Spinal cord (tissue), 10 donors: ENCODE measurements at places on chromosomes 7 and 10. TPM values are rescaled to one million over a fixed set of nuclear protein-coding genes. Genes with fewer than 3 reads are reported as not detected.

- DNase-seq: no peak
- H3K27me3 ChIP-seq: no peaks in the 10 kb centered on the region
- peaks cover 29% of the 10 kb centered on the region for H3K4me1 ChIP-seq
Observed at GRCh38 chr10:34815185-34816084, at the start of gene PARD3. Gene PARD3 (minus strand): TSS chr10:34815296. CDS start chr10:34814995, 301 bp downstream.

The PRR15 gene
- 0.30 TPM for total RNA-seq

The PILRA gene
- 4.1 TPM for total RNA-seq

DNA sequence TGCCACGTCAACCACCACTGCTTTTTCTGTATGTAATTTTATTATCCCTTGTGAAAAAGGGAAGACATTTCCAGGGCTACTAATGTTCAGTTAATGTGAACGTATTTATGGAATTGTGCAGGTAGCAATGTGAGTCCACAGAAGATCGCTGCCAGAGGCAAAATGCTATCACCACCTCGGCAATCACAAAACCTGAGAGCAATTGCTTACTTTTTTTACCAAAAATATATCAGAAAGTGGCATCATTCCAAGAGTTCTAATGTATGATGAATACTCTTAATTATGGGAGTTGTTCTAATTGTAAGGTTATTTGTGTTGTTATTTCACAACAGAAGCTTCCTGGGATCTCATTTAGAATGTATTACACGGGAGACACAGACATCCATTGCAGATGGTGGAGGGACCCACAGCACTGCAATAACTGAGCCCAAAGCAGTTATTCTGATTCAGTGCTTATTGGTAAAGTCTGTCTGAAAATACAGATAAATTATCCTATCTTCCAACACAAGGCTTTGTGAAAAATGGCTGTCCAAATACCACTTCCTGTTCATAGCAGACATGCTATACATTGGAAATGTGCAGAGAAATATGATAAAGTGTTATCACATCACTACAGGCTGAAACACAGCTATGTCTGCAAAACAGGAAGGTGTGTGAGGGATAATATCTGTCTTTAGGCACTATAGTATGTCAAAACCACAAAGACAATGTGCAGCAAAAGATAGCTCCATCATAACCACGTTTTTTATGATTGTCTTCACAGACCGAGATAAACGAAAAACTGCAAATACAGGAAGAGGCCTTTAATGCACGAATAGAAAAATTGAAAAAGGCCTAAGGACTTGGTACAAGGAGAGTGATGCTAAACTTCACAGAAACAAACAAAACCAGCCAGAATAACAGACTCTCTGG lies 102.7 kb downstream of the CABCOCO1 start:
- no peak overlapping the region for H3K4me3 ChIP-seq
- no peak for DNase-seq
- no peaks in the 10 kb centered on the region for H3K27me3 ChIP-seq

DNA sequence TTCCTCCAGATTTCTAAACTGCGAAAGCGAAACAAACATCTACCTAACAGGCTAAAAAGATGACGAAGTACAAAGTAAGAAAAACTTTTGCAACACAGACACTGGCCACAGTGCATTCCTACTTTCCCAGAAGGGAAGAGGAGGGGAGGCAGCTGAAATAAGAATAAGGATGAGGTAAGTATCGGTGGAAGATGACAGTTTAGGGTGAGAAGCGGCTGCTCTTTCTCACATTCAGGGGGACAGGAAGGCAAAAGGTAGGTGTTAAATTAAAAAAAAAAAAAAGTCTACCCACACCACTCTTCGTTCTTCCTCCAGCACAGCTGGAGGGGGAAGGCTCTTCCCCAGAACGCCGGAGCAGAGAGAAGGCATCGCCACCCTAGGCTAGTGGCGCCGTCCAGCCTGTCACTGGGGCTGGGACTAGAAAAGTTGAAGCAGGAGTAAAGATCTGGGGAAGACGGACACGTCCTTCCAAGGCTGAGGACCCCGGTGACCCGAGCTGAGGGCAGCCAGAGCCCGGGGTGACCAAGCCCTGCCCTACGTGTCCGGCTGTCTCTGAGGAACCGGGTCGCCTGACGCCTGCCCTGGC lies 846 bp downstream of the DNAJC1 start:
- no peaks in the 10 kb centered on the region for H3K27me3 ChIP-seq
- DNase-seq: peak; percentile 24
- H3K27ac ChIP-seq: peak overlapping the region; percentile 88
- no peaks in the 10 kb centered on the region for H3K36me3 ChIP-seq
- H3K4me1 ChIP-seq: peaks cover 6% of the 10 kb centered on the region

GRCh38 chr7:30845426-30846135 lies 66.1 kb upstream of the AQP1 start:
- H3K27me3 ChIP-seq: no peaks in the 10 kb centered on the region
- peaks cover 20% of the 10 kb centered on the region for H3K36me3 ChIP-seq
- peaks cover 55% of the 10 kb centered on the region for H3K4me1 ChIP-seq
- peak; percentile 69 for DNase-seq
- no peak overlapping the region for H3K4me3 ChIP-seq
- peak overlapping the region; percentile 61 for H3K27ac ChIP-seq

- H3K27me3 ChIP-seq: no peaks in the 10 kb centered on the region
- no peak overlapping the region for H3K27ac ChIP-seq
- no peaks in the 10 kb centered on the region for H3K36me3 ChIP-seq
- no peak overlapping the region for H3K4me3 ChIP-seq
- no peaks in the 10 kb centered on the region for H3K4me1 ChIP-seq
Observed at GRCh38 chr10:8225187-8225586, 170.7 kb downstream of the GATA3 start.

The PTPRZ1 gene
- total RNA-seq: 138 TPM

The NPTX2 gene
- 26.3 TPM for total RNA-seq

DNA sequence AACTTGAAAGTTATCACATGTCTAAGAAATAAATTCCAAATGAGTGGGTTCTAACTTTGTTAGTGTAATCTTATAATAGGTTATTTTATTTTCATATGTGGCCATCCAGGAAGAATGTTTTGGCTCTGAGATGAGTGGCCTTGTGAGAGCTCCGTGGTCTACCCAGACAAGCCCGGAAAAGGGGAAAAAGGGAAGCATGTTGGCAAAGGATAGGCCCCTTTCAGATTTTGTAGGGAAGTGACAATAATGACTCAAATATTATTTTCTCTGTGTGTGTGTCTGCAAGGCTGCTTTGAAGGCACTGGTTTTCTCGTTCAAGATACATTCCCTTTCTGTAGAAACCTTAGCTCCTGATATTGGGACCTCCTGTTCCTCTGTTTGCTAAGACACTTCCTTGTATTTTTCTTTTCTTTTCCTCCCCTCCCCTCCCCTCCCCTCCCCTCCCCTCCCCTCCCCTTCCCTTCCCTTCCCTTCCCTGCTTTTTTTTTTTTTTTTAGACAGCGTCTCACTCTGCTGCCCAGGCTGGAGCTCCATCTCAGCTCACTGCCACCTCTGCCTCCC lies 240.8 kb downstream of the LRMDA start:
- H3K27ac ChIP-seq: no peak overlapping the region
- DNase-seq: no peak
- no peaks in the 10 kb centered on the region for H3K36me3 ChIP-seq
- no peaks in the 10 kb centered on the region for H3K4me1 ChIP-seq

- DNase-seq: no peak
- no peaks in the 10 kb centered on the region for H3K36me3 ChIP-seq
- H3K4me3 ChIP-seq: no peak overlapping the region
- no peaks in the 10 kb centered on the region for H3K27me3 ChIP-seq
- H3K4me1 ChIP-seq: no peaks in the 10 kb centered on the region
Observed at GRCh38 chr10:117204316-117204715, 7.0 kb downstream of the KCNK18 start.

GRCh38 chr7:1408466-1408865 lies 50.8 kb downstream of the MICALL2 start:
- H3K4me1 ChIP-seq: peaks cover 37% of the 10 kb centered on the region
- H3K27ac ChIP-seq: no peak overlapping the region
- no peaks in the 10 kb centered on the region for H3K36me3 ChIP-seq

DNA sequence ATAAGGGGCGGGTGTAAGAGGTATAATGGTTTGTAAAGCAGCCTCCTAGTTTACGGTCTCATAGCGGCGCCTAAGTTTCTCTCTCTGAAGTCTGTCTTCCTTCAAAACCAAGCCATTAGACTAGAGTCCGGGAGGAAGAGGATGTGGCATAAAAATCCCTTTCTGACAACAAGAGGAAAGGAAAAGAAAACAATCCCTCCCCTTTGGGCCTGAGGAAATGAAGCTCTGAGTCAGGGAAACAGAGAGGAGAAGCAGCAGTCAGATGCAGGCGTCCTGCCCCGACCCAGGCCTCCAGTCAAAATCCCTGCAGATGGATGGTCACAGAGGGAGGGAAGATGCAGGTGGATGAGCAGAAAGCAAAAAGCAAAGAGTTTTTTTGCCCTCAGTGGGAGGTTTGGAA lies 23.7 kb downstream of the PARP12 start:
- H3K4me1 ChIP-seq: no peaks in the 10 kb centered on the region
- peaks cover 8% of the 10 kb centered on the region for H3K36me3 ChIP-seq
- H3K27ac ChIP-seq: no peak overlapping the region
- no peaks in the 10 kb centered on the region for H3K27me3 ChIP-seq
- DNase-seq: no peak

The SORBS1 gene
- 95.1 TPM for total RNA-seq

DNA sequence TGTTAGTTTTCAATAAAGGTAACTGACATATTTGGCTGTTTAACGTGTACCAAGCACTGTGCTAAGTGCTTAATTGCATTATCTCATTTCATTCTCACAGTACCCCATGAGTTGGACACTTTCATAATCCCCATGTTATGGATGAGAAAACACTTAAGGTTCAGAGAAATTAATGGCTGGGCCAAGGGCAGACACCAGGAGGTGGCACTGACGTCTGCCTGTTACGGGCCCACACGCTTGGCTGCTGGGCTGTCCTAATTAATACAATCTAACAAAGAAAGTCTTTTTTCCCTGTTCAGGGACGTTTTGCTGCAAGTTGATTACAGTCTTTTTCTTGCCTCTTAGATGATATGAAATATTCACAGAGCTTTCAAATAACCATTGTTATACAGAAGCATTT lies 16.1 kb downstream of the DYDC2 start:
- H3K4me1 ChIP-seq: no peaks in the 10 kb centered on the region
- H3K4me3 ChIP-seq: no peak overlapping the region
- no peaks in the 10 kb centered on the region for H3K36me3 ChIP-seq
- H3K27ac ChIP-seq: no peak overlapping the region
- H3K27me3 ChIP-seq: no peaks in the 10 kb centered on the region

The PHYHIPL gene
- 40.1 TPM for total RNA-seq

GRCh38 chr10:58585435-58585834 lies 72.8 kb downstream of the BICC1 start:
- no peaks in the 10 kb centered on the region for H3K36me3 ChIP-seq
- no peak overlapping the region for H3K4me3 ChIP-seq
- H3K4me1 ChIP-seq: no peaks in the 10 kb centered on the region
- no peak overlapping the region for H3K27ac ChIP-seq
- no peak for DNase-seq

The ZCWPW1 gene
- total RNA-seq: 7.7 TPM

GRCh38 chr10:78448994-78449418 lies 415.3 kb downstream of the RPS24 start:
- H3K4me1 ChIP-seq: peaks cover 22% of the 10 kb centered on the region
- no peak for DNase-seq
- no peak overlapping the region for H3K4me3 ChIP-seq
- H3K36me3 ChIP-seq: no peaks in the 10 kb centered on the region
- no peak overlapping the region for H3K27ac ChIP-seq

The ANKRD26 gene
- total RNA-seq: 17.1 TPM

DNA sequence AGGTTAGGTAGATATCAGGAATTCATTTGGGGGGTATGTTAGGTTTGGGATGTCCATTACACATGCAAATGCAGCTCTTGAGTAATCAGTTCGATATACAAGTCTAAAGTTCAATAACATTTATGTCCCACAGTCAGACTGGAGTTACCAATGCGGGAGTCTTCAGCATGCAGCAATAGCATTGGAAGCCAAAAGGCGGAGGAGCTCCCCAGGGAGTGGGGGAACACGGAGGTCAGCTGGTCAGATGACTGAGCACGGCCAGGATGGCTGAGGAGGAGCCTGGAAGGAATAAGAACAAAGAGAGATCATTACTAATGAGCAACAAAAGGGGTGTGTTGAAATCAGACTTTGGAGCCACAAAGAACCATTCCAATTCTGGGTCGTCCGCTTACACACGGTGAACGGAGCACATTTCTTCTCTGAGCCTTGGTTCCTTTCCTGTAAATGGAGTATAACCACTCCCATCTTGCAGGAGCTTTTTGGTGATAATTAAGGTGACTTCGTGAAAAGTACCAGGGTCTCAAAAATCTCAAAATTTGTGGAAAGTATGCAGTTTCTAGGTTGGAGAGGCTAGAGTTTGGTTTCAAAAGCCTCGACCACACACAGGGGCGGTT lies 478 bp upstream of the ZNF22 start:
- H3K4me3 ChIP-seq: peak overlapping the region; percentile 77
- peak; percentile 26 for DNase-seq
- H3K27me3 ChIP-seq: no peaks in the 10 kb centered on the region
- H3K36me3 ChIP-seq: no peaks in the 10 kb centered on the region
- peaks cover 18% of the 10 kb centered on the region for H3K4me1 ChIP-seq

DNA sequence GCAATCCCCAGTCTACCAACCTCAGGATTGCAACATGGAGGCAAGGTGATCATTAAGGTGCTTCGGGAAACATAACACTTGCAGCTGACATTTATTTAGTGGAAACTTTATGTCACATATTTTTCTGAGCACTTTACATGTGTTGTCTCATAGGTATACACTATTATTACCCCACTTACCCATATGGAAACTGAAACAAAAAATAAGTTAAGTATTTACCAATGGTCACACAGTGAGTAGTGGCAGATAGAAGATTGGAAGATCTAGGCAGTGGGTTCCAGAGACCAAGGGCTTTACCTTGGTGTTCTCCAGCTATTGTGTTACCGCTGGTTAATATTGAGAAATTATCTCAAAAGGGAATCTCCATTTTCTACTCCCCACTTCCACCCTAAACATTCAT lies 1279.1 kb upstream of the SORCS1 start:
- H3K27me3 ChIP-seq: no peaks in the 10 kb centered on the region
- no peak overlapping the region for H3K4me3 ChIP-seq
- no peak for DNase-seq
- H3K4me1 ChIP-seq: no peaks in the 10 kb centered on the region

GRCh38 chr10:31590023-31590800 lies 271.2 kb downstream of the ZEB1 start:
- H3K27ac ChIP-seq: no peak overlapping the region
- no peaks in the 10 kb centered on the region for H3K27me3 ChIP-seq
- DNase-seq: no peak
- no peak overlapping the region for H3K4me3 ChIP-seq
- H3K4me1 ChIP-seq: no peaks in the 10 kb centered on the region

- H3K27ac ChIP-seq: no peak overlapping the region
- no peak overlapping the region for H3K4me3 ChIP-seq
- peaks cover 15% of the 10 kb centered on the region for H3K4me1 ChIP-seq
Observed at GRCh38 chr7:132343199-132343598, 233.1 kb downstream of the PLXNA4 start.

The PUS7 gene
- total RNA-seq: 15.9 TPM

GRCh38 chr10:35208536-35208935 lies 81.9 kb downstream of the CREM start:
- no peaks in the 10 kb centered on the region for H3K27me3 ChIP-seq
- H3K4me1 ChIP-seq: peaks cover 3% of the 10 kb centered on the region
- no peaks in the 10 kb centered on the region for H3K36me3 ChIP-seq
- no peak for DNase-seq
- H3K27ac ChIP-seq: no peak overlapping the region
